ENCODE measurements at places on chromosomes 16 and 17. TPM values are rescaled to one million over a fixed set of nuclear protein-coding genes. Genes with fewer than 3 reads are reported as not detected.

The TP53TG3D gene
- 0.73 TPM for polyA plus RNA-seq

The PHF23 gene
- polyA plus RNA-seq: 72.3 TPM

The MYH13 gene
- 0.30 TPM for polyA plus RNA-seq

The SPATA32 gene
- 0.61 TPM for polyA plus RNA-seq

The ATAD5 gene
- 5.5 TPM for polyA plus RNA-seq

The CCL4 gene
- 1.3 TPM for polyA plus RNA-seq

The EMP2 gene
- 20.4 TPM for polyA plus RNA-seq

The SERPINF2 gene
- polyA plus RNA-seq: 108 TPM

The TBC1D3D gene
- 0.77 TPM for polyA plus RNA-seq

The NPIPB9 gene
- polyA plus RNA-seq: 2.2 TPM

The CDK3 gene
- polyA plus RNA-seq: 17.4 TPM

The GRAPL gene
- polyA plus RNA-seq: 1.8 TPM

The CPHXL2 gene
- polyA plus RNA-seq: not detected

The TNFRSF13B gene
- not detected for polyA plus RNA-seq

The KRT23 gene
- polyA plus RNA-seq: 0.91 TPM

The KRTAP3-1 gene
- not detected for polyA plus RNA-seq

The ZFPM1 gene
- 4.7 TPM for polyA plus RNA-seq

The EVI2B gene
- polyA plus RNA-seq: 1.2 TPM

The KCNG4 gene
- polyA plus RNA-seq: 0.03 TPM

The TEKT3 gene
- polyA plus RNA-seq: 2.3 TPM

The IST1 gene
- polyA plus RNA-seq: 258 TPM

The NPIPB2 gene
- 17.1 TPM for polyA plus RNA-seq

The MLKL gene
- 3.7 TPM for polyA plus RNA-seq
